Cerebellum (tissue), 4 donors: ENCODE measurements at places on chromosomes 7 and 10. TPM values are rescaled to one million over a fixed set of nuclear protein-coding genes. Genes with fewer than 3 reads are reported as not detected.

Gene NRCAM
- total RNA-seq = 194 TPM

Gene UPK3B
- total RNA-seq = 2.1 TPM

Gene MAT1A
- total RNA-seq = not detected

- DNase-seq = no peak
Measured at GRCh38 chr10:100739517-100740368, 5.6 kb upstream of the PAX2 start.

DNA sequence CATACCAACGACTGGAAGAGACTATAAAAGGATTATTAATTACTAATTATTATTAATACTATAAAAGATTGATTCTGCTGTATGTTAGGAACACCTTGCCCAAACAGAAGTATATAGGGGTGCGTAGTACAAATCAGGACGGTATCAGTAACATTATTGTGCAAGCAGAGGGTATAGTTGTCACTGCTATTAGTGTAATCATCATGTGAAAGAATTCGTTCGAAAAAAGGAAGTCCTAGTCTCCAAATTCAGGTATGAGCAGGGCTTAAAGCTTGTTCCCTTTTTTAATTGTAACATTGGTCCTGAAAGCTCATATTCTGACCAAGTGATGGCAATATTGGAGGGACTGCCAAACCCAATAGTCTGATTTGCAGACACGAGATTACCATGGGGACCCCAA lies 81.8 kb downstream of the THSD7A start:
- no peak for DNase-seq

- peak; percentile 34 for DNase-seq
Measured at GRCh38 chr10:24872049-24872789, 80.2 kb downstream of the PRTFDC1 start.

DNA sequence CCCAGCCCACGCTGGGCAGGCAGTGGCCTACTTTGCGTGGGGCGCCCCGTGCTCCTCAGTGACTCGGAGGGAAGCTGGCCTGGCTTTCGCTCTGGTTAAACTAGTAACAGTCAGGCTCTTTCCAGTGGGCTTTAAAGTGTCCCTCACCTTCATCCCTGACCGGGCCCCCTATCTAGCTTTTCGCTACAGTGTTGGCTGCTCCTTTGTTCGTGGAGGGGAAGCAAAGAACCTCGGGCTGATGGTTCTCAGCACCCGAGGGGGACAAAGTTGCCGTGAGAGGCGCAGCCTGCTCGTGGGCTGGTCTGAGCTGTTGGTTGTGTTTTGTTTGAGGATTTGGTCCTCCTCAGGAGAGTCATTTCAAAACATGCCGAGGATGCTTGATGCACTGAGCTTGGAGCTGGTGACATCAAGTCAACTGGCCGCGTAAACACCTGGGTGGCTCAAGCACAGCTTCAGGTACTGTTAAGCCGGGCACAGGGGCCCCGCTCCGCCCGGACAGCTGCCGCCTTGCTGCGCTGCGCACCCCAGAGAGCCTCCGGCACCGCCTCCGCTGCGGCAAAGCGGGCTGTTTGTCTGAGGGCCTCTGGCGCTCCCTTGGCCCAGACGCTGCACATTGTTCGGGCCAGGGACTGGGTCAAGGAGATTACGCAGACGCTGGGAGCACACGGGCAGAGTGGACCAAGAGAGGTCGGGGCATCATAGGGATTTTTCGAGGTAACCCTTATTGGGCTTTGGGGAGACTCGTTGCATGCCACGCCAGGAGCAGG lies 1.6 kb downstream of the DLX6 start:
- no peak for DNase-seq

DNA sequence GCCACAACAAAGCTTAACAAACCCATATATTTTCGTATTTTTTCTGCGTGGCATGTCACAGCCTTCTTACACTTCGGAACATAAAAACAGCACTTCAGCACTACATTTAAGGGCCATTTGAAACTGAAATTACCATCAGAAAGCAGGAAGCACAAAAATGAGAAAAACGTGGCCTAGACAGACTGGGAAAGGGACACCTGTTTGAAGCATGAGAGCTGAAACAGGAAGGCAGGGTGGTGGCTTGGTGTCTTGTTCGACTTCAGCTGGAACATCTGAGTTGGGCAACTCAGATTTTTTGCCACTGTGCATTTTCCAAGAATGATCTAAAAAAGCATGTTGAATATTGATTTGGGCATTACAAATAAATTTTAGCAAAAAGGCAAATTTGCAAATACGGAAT lies 243.2 kb downstream of the ELMO1 start:
- DNase-seq = no peak

DNA sequence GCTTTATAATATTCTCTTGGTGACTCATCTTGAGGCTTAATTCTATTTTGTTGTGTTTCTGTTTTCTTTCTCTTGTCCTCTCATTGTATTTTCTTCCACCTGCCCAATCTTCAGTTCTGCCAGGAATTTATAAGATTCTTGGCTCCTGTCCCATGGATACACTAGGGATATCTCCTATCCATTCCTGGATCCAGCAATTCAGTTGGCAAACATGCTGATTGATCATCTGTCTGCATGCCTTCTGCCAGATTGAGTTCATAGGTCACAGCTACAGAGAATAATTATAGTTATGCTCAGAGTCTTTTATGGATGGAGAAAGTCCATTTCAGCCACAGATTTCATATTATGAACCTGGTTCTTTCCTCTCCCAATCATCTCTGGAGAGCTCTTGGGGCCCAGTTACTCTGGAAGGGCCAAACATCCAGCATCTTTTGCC lies 140.4 kb upstream of the MAGI2 start:
- peak; percentile 43 for DNase-seq

DNA sequence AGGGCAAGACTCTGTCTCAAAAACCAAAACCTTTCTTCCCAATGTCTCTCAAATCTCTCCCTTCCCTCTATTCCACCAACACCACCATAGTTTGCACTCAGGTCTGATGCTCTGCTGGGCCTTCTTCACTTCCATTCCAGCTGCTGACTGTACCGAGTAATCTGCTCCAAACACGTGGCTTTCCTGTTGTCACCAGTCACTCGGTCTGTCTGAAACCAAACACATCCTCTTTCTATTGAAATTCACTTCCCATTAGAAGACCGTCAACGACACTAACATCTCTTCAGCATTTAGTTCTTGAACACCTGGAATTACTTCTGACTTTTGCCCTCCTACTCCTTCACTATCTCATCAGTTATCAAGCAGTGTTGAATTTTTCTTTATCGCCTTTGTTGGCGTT lies 4.7 kb upstream of the NRF1 start:
- DNase-seq = no peak

DNA sequence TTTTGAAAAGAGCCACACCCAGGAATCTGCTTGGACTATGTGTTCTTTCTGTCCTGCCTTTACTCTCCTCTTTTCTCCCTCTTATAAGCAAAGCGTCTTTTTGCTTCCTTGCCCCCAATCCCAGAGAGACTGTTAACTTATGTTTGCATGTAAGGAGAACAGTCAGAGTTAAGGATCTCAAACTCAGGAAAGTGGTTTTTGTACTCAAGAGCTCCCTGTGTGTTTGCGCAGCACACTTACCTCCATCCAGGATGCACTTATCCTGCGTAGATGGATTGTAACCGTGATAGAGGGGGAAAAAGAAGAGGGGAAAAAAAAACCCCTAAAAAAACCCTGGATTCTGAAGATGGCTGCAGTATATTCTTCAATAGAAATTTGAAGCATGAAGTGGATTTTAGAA lies 228.9 kb downstream of the AUTS2 start:
- DNase-seq = no peak
